ENCODE measurements at places on chromosomes 3 and 15.

- no peak for DNase-seq
- no peaks in the 10 kb centered on the region for H3K36me3 ChIP-seq
- no peaks in the 10 kb centered on the region for H3K27me3 ChIP-seq
These were observed 94.3 kb downstream of the RYR3 start for GRCh38 chr15:33405096-33405495.

DNA sequence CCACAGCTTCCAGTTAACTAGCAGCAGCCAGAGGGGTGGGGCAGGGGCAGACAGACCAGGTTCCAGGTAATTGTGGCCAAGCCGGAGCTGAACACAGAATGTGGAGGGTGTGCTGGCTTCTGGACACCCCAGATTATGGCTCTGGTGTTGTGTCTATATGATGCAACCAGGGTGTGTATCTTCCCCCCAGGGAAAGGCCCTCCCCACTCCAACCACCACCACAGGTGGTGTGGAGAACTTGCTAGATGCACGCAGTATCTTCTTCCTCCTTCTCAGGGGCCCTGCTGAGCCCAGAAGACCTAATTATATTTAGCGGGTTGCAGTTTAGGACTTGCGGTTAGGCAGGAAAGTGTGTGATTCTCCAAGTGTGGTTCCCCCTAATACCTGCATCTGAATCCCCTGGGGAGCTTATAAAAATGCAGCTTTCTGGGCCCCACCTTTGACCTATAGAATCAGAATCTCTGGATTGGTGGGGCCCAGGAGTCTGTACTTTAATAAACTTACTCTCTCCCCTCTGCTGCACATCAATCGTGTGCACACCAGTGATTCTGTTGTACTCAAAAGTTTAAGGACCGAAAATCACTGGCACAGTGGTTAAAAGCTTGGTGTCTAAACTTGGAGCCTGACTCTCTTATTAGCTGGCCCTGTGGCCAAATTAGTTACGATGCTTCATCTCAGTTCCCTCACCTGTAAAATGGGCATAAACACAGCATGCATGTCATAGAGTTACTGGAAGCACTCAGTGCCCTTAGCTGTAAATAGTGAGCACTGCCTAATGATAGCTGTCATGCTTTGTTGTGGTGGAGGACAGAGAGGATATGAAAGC is 379.1 kb upstream of the PROK2 start:
- no peaks in the 10 kb centered on the region for H3K36me3 ChIP-seq
- no peaks in the 10 kb centered on the region for H3K27me3 ChIP-seq
- no peak overlapping the region for H3K27ac ChIP-seq
- no peak for DNase-seq

DNA sequence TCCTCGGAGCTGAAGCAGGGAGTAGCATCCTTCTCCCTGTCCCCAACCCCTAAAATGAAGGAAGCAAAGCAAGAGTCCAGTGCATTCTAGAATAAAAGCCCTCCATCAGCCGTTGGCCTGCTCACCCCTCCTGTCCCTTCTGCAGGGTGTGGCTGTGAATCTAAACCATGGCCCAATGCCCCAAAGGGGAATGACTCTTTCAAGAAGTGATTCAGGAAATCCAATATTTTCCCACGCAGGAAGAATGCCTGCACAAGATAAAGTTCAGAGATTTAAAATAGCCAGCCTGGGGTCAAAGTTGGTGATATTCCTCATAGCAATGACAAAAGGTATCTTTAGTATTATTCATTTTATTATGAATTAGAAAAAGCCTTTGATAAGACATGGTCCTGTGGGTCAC is 38.5 kb downstream of the SLCO2A1 start:
- no peak overlapping the region for H3K27ac ChIP-seq
- no peaks in the 10 kb centered on the region for H3K4me1 ChIP-seq
- H3K36me3 ChIP-seq = no peaks in the 10 kb centered on the region
- DNase-seq = no peak
- no peaks in the 10 kb centered on the region for H3K27me3 ChIP-seq
- H3K4me3 ChIP-seq = no peak overlapping the region

- H3K4me3 ChIP-seq = no peak overlapping the region
- no peaks in the 10 kb centered on the region for H3K4me1 ChIP-seq
- no peak overlapping the region for H3K27ac ChIP-seq
- H3K36me3 ChIP-seq = no peaks in the 10 kb centered on the region
These were observed 144.2 kb downstream of the PDCD6IP start for GRCh38 chr3:33942483-33943150.

GRCh38 chr3:143070977-143071551 is 48.5 kb upstream of the CHST2 start:
- no peaks in the 10 kb centered on the region for H3K36me3 ChIP-seq
- no peak for DNase-seq
- H3K4me1 ChIP-seq = no peaks in the 10 kb centered on the region
- H3K27ac ChIP-seq = no peak overlapping the region
- H3K4me3 ChIP-seq = no peak overlapping the region

DNA sequence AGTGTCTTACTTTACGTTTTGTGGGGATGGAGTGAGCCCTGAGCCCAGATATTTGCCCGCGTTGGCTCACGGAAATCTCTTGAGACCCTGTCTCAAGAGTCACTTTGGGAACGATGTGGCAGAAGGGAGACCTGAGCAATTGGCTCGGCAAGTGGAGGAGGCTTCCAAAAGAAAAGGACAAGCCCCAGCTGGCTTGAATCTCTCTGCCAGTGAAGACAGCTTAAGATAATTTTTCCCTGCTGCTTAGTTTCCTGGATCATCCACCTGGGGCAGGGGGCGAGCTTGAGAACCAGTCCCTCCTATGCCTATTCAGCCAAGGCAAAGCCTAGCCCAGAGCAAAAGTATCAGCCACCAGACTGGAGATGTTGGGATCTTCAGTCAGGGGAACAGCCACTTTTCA is 708 bp downstream of the SEC22A start:
- H3K4me3 ChIP-seq = peak overlapping the region; percentile 97
- peak overlapping the region; percentile 85 for H3K27ac ChIP-seq
- peaks cover 7% of the 10 kb centered on the region for H3K36me3 ChIP-seq
- no peak for DNase-seq
- H3K4me1 ChIP-seq = peaks cover 5% of the 10 kb centered on the region

GRCh38 chr3:54932606-54933005 is 4.7 kb upstream of the LRTM1 start:
- peak overlapping the region; percentile 32 for H3K27ac ChIP-seq
- H3K36me3 ChIP-seq = no peaks in the 10 kb centered on the region
- DNase-seq = peak; percentile 42
- H3K4me3 ChIP-seq = no peak overlapping the region
- peaks cover 18% of the 10 kb centered on the region for H3K4me1 ChIP-seq
- no peaks in the 10 kb centered on the region for H3K27me3 ChIP-seq

DNA sequence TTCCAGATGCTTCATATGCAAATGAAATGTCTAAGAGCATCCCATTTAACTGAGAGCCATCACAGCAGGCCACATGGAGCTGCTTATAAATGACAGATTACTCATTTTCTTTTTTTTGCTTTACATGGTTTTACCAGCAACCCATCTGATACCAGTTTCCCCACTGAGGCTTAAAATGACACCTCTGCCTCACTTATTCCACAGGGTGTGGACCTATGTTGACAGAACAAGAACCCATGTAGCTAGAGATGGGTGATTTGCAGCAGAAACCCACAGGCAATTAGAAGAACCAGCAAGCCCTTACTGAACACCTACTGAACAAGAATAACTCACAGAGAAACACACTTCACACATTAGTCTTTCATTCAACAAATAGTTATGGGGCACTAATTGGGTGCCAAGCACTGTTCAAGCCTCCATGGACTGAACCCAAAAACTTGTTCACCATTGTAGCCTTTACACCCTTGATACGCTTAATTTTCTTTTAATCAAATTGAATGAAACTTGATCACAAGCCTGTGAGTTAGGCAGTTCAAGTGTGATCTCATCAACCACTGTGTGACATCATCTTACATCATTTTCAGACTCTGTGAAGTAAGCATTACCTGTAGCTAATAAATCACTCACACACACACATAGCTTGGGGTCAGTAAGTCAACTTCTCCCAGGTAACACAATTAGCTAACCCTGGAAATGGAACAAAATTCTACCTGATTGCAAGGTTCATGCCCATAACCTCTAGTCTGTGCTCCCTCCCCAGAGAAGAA is 45.4 kb downstream of the MAGI1 start:
- H3K4me3 ChIP-seq = no peak overlapping the region
- peaks cover 9% of the 10 kb centered on the region for H3K4me1 ChIP-seq
- H3K27me3 ChIP-seq = no peaks in the 10 kb centered on the region
- DNase-seq = no peak
- H3K36me3 ChIP-seq = no peaks in the 10 kb centered on the region
- H3K27ac ChIP-seq = no peak overlapping the region

DNA sequence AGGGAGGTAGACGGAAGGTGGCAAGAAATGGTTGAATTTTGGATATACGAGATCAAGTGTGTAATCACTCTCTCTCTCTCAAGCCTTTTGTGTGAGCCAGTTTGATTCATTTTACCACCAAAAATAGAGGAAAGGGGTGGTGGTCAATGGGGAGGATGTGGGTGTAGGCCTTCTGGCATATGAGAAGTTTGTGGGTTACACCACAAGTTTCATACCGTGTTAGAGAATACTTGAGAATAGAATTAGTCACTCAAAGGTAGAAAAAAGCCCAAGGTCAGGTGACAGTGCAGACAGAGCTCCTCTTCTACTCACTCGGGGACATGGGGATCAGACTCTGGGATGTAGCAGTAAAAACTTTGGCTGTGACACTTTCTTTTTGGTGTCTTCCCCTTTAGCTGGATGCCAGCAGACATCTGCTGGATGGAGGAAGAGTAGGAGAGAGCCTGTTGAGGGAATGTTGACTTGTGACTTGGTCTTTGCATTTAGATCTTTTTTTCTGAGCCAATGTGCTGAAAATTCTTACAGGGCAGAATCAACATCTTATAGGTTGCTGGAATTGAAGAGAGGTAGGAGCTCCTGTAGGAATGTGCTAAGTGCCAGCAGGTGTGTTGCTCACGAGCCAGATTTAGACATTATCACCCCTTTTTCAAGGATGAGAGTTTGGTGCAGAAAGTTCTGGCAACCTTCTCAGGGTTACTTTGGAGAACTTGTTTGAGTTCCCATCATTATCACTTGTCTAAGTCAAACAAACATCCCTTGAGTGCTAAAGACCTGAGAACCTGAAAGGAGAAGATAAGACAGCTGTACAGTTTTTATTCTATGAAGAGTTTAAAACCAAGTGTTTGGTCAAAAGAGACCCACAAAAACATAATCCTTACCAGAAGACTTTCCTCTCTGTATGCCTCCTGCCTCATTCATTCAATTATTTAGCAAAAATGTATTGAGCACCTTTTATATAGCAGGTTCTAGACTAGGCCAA is 43.9 kb upstream of the RYK start:
- DNase-seq = no peak

Measured in psoas muscle (tissue), 8 donors.